ENCODE measurements at places on chromosomes 7 and 10. TPM values are rescaled to one million over a fixed set of nuclear protein-coding genes. Genes with fewer than 3 reads are reported as not detected.

Gene HMX2
- not detected for total RNA-seq

Gene PLEKHA1
- total RNA-seq: 99.3 TPM

Gene TEX47
- total RNA-seq: not detected

Gene INHBA
- total RNA-seq: 3.0 TPM

Gene C10orf53
- not detected for total RNA-seq

Gene DYDC2
- total RNA-seq: 2.8 TPM

Gene SLC35B4
- total RNA-seq: 28.2 TPM

Gene FOXI2
- not detected for total RNA-seq

Gene GPRIN2
- total RNA-seq: 1.5 TPM

Gene NHLRC2
- total RNA-seq: 41.2 TPM

Gene SPDYE2
- total RNA-seq: 0.50 TPM

Gene ERCC6
- 40.4 TPM for total RNA-seq

Gene GPNMB
- 45.0 TPM for total RNA-seq

Gene TM9SF3
- 70.0 TPM for total RNA-seq

Gene SNX13
- total RNA-seq: 70.8 TPM

Gene AMPH
- total RNA-seq: 74.9 TPM

Gene FAM180A
- not detected for total RNA-seq

Gene NPVF
- not detected for total RNA-seq

Gene ZNF804B
- total RNA-seq: 3.5 TPM

Gene LIPF
- total RNA-seq: not detected

Gene SEMA3D
- 4.4 TPM for total RNA-seq

Gene CYTH3
- total RNA-seq: 38.9 TPM

Gene ANKRD1
- total RNA-seq: not detected

Gene UCMA
- not detected for total RNA-seq
